ENCODE measurements at places on chromosomes 13 and 19. TPM values are rescaled to one million over a fixed set of nuclear protein-coding genes. Genes with fewer than 3 reads are reported as not detected.

- no peak for DNase-seq
Measured at GRCh38 chr19:22617614-22618320, 16.4 kb upstream of the ZNF492 start.

GRCh38 chr13:70189981-70190380 is 81.7 kb upstream of the KLHL1 start:
- DNase-seq, result no peak

GRCh38 chr19:12996406-12997094 is 1.3 kb downstream of the NFIX start:
- DNase-seq, result peak; percentile 65

- no peak for DNase-seq
Measured at GRCh38 chr13:80677227-80677626, 336.3 kb upstream of the SPRY2 start.

Gene KLK15
- not detected for total RNA-seq

Gene NEK5
- total RNA-seq, result 0.05 TPM

GRCh38 chr13:39245688-39246087 is 207.4 kb downstream of the NHLRC3 start:
- DNase-seq, result no peak

Gene TSEN34
- 17.4 TPM for total RNA-seq

DNA sequence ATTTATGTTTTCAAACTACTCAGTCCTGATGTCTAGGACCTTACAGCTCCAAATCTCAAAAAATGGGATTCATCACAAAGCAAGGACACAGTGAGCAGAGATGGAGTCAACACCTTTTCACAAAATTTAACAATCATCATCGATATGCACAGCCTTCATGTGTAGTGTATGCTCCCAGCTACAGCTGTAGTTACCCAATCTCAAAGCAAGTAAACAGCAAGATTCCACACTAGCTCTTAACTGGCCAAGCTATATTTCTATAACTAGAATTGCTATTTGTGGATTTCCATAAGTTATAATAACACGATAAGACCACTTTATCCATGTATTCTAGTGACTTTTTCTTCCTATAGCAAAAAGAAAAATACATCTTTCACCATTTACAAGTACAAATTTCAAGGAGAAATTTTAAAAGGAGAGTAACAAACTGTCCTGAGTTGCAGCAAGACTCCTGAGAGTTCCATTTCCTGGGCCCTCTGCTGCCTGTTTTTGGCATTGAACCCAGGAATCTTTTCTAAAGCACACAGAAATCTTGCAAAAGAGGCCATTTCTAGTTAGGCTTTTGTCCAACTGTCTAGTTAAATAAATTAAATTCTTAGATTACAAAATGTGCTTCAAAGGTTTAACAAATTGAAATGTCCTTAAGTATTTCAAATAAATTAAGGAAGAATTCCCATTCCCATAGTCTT is 460.6 kb downstream of the FGF14 start:
- DNase-seq, result peak; percentile 52

Gene ABCA7
- total RNA-seq, result 10.4 TPM

DNA sequence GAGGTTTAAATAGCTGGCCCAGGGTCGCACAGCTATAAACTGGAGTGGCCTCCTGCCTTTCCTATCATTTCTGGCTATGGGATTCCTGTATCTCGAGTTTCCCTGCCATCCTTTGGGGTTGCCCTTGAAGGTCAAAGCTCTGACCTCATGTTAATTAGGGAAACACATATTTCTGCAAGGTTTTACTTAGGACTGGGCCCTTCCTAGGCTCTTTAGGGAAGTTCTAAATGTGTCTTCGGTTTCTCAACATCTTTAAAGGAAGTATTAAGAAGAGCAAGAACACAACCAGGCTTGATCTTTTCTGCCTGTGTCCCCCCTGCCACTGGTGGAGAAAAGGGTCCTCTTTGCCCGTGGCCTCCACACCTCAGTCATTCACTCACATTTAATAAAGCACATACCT is 10.8 kb downstream of the LCP1 start:
- DNase-seq, result no peak

DNA sequence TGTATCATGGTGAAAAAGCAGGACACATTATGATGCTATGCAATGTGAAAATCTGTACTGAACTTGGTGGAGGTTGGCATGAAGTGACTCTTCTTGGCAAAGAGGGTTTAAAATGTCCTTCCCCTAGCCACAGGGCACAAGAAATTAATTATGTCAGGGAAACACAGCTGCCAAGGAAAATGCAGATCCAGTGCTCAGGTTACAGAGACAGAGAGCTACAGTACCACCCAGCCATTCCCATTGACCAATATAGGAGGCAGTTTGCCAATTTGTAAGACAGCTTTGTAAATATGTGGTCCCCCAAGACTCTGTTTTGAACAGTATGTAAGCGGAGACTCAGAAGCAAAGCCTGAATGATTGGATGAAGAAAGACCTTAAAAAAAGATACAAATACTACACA is 69.4 kb upstream of the KLF12 start:
- no peak for DNase-seq

GRCh38 chr19:4233282-4233853 is 4.0 kb downstream of the EBI3 start:
- DNase-seq, result peak; percentile 52

Gene LRRC8E
- 4.3 TPM for total RNA-seq

GRCh38 chr13:111980146-111980929 is 86.6 kb upstream of the SOX1 start:
- no peak for DNase-seq

GRCh38 chr13:30652746-30653386 is 35.1 kb downstream of the USPL1 start:
- DNase-seq, result no peak

Gene ZNF331
- 3.6 TPM for total RNA-seq

DNA sequence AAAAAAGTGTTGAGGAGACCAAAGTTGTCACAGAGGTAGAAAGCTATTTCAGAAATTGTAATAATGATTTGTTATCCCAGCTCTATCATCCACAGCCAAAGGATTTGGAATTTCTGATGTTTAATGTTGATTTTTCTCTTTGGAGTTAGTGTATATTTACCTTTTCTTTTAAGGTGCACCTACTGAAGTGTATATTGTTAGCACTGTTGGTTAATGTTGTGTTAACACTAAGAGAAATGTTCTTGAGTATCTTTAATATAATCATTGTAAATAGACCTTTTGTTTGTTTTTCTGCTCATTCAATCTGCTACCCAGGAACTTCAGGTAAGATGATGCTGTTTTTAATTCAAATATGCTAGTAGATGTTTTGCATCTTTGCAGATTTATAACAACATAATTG is 57.5 kb downstream of the ZAR1L start:
- no peak for DNase-seq

- DNase-seq, result no peak
Measured at GRCh38 chr13:20350819-20351218, 118.7 kb upstream of the GJB6 start.

DNA sequence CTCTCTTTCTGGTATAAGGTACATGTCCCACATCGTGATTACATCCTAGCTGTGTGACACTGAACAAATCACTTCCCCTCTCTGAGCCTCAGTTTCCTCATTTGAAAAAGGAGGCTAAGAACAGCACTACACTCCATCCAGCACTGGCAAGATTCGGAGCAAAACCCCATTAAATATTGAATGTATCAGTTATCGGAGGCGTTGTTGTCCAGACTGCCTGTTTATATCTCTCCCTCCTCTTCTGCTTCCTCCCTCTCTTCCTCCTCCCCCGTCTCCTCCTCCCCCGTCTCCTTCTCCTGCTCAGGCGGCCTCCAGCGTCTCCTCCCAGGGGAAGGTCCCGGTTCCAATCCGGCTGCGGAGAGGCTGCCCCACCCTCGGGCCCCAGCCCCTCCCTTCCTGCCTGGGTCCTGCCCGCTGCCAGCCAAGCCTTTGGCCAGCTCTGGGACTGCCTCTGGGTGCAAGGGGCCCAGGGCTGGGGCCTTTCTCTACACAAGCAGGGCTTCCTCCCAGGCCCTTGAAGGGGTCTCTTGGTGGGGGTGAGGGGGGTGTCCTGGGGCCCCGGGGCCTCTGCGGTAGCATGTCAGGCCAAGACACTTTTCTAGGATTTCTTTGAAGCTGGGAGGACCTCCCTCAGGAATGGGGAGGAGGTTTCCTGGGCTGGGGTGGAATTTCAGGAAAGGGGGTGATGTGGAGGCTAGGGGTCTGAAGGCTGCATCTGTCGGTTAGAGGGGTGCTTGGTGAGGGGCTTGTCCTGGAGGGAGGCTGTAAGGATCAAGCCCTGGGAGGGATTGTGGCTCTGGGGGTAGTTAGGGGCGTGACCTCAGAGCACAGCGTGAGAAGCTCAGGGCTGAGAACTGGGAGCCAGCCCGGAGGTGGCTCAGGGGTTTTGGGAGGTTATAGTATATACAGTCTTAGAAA is 1.9 kb downstream of the RRAS start:
- peak; percentile 65 for DNase-seq

DNA sequence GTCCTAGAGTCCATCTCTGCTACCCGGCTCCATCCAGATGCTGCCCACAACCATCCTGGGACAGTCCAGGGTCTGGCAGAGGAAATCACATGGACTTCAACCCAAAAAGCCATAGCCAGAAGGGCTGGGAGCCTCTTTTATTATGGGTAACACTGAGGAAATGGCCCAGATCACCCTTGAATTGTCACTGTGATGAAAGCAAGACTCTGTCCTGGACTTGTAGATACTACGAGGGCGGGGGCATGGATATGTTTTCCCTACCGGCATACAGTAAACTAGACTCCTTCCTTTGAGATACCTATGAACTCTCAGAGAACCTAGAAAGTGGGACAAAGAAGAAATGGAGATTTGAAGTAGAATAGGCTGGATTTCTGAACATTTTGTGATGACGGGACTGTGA is 110.3 kb downstream of the LACC1 start:
- DNase-seq, result no peak

Gene SLC25A23
- total RNA-seq, result 40.3 TPM

DNA sequence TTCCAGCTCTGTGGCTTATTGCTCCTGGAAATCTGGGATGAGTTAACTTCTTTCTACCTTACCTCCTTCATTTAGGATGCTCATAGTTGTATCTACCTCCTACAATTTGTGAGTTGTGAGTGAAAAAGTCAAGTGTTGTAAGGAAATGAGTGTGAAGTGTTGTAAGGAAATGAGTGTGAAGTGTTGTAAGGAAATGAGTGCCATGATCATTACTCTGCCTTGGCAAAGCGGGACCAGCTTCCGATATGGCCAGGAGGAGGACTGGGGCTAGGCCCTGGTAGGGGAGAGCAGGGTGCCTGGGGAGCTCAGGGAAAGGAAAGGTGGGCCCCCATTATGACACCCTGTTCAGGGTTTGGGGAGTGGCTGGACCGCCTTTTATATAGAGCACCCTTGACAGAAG is 435.2 kb downstream of the FGF9 start:
- DNase-seq, result no peak

Gene IFNL1
- not detected for total RNA-seq

GRCh38 chr19:49229416-49229815 is 71.8 kb downstream of the TRPM4 start:
- no peak for DNase-seq

GRCh38 chr13:96637039-96637438 is 357.2 kb downstream of the OXGR1 start:
- no peak for DNase-seq

DNA sequence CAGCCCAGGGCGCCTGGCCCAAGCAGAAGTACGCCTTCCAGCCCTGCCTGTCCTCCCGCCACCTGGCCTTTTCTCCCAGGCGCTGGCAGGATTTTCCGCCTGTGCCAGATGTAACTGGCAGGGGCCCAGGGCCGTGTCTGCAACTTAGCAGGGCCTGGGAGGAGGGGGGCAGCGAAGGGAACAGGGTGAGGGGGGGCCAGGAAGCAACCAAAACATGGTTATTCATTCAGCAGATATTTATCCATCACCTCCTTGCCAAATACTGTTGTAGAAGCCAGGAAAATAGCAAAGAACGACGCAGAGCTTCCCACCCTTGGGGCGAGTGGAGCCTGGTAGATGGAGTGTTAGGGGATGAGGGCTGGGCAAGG is 5.6 kb downstream of the TLE6 start:
- peak; percentile 62 for DNase-seq

Gene ANKRD10
- total RNA-seq, result 45.2 TPM

DNA sequence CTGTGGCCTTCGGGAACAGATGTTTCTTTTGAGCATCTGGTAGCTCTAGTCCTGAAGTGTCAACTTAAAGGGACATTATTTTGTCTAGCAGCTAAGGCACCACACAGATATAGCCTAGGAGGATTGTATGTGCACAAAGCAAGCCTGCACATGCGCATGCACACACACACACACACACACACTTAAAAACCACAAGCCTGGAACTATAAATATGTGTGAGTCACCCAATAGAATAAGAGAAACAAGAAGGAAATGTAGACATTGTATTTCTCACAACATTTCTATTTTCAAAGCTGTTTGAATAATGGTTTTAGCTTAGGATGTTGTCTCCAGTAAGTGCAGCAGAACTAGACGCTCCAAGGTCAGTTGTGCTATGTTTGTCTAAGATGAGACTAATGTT is 516.5 kb downstream of the SUCLA2 start:
- DNase-seq, result no peak

GRCh38 chr19:52094526-52095130 is 937 bp downstream of the ZNF841 start:
- no peak for DNase-seq

DNA sequence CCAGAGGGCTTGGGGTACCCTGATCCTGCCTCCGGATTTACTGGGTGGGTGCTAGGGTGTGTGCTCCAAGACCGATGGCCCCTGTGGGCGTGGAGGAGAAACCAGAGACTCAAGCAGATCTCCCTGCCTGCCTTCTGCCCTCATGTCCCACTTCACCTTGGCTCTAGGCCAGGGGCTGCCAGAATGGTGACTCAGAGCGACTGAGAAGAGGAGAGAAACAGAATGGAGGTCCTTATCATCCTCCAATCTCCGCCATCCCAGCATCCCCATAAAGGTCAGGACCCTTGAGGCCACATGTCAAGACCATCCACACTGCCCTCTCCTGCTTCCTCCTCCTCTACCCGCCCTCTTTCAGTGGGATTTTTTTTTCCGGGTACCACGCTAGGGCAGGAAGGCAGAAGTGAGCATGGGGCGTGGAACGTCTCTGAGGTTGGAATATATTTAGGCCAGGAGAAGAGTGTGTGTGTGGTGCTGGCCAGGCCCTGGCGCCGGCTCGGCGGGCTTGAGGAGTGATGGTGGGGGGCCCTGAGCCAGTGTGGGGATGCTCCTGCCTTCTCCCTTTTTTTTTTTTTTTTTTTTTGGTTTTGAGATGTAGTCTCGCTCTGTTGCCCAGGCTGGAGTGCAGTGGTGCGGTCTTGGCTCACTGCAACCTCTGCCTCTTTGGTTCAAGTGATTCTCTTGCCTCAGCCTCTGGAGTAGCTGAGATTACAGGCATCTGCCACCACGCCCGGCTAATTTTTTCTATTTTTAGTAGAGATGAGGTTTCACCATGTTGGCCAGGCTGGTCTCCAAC is 22.3 kb downstream of the IER2 start:
- DNase-seq, result no peak

Gene CYP2A6
- 2,152 TPM for total RNA-seq

- DNase-seq, result no peak
Measured at GRCh38 chr13:72805676-72806346, 23.9 kb downstream of the PIBF1 start.

Gene MCEMP1
- total RNA-seq, result 0.18 TPM

- DNase-seq, result no peak
Measured at GRCh38 chr13:69857183-69857821, 250.3 kb upstream of the ATXN8OS start.

GRCh38 chr13:91346850-91347201 is 661 bp upstream of the MIR17HG start:
- DNase-seq, result no peak

Gene PDCD2L
- 3.3 TPM for total RNA-seq

Gene DENND1C
- total RNA-seq, result 1.1 TPM

Measured in left lobe of liver (tissue), 2 donors.